ENCODE measurements at places on chromosomes 12 and 14. TPM values are rescaled to one million over a fixed set of nuclear protein-coding genes. Genes with fewer than 3 reads are reported as not detected.

- DNase-seq = no peak
Measured at GRCh38 chr14:53356361-53357150, 203.4 kb upstream of the DDHD1 start.

FOXJ2 gene
- total RNA-seq = 23.4 TPM

DNA sequence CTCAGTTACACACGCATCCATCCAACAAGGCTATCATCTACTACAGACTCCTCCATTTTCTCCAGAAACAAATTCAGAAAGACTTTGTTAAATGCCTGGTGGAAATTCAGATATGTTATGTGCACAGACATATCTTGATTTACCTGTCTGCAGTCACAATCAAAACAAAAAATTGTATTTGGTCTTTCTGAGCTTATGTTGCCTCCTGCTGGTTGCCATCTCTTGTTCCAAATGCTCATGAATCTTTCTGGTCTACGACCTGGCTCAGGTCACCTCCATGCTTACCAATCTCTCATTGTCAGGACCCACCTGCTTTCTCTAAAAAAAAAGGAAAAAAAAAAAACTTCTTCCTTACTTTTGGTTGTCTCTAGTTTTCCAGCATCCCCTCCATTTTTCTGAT, 169.2 kb upstream of the PLXNC1 start:
- DNase-seq = no peak

EIF2S3B gene
- total RNA-seq = 0.62 TPM

GRCh38 chr12:64825143-64826021, 935 bp downstream of the TBC1D30 start:
- no peak for DNase-seq

GRCh38 chr14:88468406-88468805, 82.9 kb downstream of the SPATA7 start:
- DNase-seq = no peak

DNA sequence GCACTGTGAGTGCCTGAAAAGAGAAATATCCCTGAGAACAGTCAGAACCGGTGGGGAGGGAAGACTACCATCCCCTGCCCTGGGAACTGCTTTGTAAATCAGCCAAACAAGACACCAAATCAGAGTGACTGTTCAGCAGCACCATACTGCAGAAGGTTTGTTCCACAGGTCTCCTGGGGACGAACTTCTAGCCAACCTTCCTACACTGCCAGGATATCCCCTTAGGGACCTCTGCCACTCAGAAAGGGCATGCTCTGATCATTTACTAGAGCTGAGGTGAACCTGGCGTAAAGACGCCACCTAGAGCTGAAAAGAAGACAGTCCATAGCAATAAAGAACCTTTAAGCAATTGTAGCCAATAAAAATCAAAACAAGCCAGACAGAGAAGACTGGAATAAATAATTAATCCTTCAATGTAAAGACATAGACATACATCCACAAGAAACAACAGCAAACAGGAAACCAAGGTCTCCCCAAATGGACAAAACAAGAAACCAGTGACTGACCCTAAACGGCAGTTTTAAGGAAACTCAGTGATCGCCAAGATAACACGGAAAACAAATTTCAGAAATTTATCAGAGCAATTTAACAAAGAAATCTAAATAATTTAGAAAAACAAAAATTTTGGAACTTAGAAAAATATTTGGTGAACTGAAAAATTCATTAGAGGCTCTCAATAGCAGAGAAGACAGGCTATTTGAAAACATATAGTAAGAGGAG, 228.1 kb upstream of the AMIGO2 start:
- DNase-seq = no peak

DNA sequence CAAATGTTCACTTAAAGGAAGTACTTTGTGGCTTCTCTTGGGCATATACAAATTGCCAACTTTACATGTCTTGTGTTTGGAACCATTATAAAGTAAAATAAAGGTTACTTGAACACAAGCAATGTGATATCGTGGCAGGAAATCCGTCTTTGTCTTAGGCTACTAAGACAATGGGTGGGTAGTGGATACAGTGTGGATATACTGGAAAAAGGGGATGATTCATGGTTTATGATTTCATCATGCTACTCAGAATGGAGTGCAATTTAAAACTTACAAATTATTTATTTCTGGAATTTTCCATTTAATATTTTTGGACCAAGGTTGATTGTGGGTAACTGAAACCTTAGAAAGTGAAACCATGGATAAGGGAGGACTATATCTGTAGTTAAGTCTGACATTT, 48.4 kb downstream of the MYRFL start:
- no peak for DNase-seq

- no peak for DNase-seq
Measured at GRCh38 chr12:103903993-103904392, 26.2 kb upstream of the HSP90B1 start.

GRCh38 chr12:103677341-103677740, 90.3 kb downstream of the STAB2 start:
- no peak for DNase-seq

DNA sequence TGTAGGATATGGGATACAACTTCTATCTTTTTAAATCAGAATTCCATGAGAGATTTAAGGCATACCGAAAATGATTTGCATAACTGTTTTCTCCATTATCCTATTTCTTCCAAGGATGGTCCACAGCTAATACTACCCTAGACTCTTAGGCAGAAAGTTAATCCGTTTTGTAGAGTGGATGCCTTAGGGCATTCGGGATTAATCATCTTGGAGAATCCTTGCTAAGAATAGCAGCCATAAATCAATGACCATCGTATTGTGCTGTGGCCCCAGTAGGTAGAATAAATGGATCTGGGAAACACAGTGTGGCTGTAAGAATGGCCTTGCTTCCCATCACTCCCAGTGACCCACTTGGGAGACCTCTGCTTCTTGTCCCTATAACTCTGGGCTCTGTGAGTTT, 99.6 kb downstream of the SSPN start:
- no peak for DNase-seq

DNA sequence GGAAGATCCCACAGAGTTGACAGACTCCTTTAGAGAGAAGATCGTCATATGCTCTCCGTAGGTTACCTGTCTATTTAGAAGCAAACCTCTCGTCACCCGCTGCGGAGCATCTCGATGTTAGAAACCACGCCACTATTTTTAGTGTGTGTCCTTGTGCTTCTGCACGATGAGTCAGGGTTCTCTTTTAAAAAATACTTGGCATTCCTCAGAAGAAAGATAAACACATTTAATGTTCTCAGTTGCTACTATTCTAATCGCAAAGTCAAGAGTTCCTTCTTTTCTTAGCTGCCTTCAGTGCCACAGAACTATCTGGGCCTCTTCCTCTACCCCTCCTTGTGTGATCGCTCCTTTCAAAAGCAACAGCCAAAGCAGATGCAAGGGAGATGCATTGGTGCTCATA, 192.4 kb downstream of the PELI2 start:
- DNase-seq = no peak

GRCh38 chr14:63204407-63205043, at the start of gene RHOJ:
Gene RHOJ, plus strand, starts transcription at chr14:63204443. Its CDS starts 427 bp downstream, at chr14:63204870.
- DNase-seq = peak; percentile 73

CLMN gene
- total RNA-seq = 7.6 TPM

RAD51AP1 gene
- total RNA-seq = 1.5 TPM

TMEM119 gene
- total RNA-seq = 1.3 TPM

DNA sequence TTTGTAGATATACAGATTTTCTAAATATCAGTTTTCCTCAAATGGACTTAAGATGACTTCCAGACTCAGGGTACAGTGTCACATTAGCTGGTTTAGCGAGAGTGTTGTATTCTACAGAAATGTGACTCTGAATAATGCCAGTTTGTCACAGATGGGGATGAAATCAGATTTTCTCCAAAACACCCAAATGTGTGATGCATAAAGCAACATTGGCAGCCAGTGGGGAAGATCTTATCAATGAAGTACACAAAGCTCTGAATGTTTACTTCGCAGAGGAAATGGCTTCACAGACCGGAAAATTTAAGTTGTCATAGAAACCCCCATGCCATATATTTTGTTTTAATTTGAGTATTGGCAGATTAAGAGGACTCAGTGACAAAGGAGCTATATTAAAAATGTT, 29.9 kb downstream of the ANO4 start:
- DNase-seq = no peak

DNA sequence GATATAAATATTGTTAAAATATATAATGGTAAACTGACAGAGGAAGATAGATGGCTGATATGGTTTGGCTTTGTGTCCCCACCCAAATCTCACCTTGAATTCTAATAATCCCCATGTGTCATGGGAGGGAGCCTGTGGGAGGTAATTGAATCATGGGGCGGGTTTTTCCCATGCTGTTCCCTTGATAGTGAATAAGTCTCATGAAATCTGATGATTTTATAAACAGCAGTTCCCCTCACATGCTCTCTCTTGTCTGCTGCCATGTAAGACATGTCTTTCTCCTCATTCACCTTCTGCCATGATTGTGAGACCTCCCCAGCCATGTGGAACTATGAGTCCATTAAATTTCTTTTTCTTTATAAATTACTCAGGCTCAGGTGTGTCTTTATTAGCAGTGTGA, 46.3 kb downstream of the PTCSC3 start:
- no peak for DNase-seq

DNA sequence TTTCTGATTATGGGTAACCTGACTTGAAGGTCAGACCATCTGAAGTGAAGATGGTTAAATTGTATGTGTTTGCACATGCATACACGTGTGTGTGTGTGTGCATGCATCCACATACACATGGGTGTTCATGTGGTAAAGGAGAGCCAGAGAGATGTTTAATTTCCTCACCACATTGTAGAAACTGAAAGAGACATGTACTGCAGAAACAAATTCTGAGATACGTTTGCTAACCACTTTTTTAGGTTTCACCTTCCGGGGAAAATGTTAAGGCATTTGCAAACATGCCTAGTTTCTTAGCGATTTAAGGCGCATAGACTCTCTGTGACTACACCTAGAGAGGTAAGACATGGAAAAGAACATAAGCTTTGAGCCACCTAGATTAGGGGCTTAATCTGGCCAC, 362.9 kb downstream of the RAD51B start:
- no peak for DNase-seq

DNA sequence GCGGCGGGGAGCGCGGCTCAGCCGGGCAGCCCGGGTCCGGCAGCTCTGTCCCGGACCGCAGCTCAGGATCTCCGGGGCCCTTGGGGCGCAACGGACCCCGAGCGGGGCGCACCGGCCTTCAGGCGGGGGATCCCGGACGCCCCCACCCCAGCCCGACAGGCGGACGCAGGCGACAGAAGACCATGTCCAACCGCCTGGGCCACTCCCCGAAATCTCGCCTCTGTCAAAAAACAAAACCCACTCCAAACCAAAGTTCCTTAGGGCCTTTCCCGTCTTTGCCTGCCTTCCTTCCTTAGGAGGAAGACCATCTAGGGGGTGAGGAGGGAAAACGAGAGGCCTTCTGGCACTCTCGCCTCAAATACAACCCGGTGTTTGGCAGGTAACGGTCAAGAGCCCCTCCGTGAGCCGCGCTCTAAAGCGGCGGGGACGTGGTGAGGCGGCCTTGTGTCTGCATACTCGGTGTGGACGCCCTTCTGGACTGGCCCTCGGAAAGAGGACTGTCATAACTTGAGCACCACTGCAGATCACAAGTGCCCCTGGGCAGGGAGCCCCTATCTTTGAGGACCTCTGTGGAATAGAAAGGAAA, 604 bp downstream of the HCFC2 start:
- peak; percentile 69 for DNase-seq

GRCh38 chr12:107379852-107380567, 286.7 kb upstream of the CRY1 start:
- DNase-seq = no peak

GRCh38 chr12:129193263-129193871, 340.1 kb downstream of the GLT1D1 start:
- no peak for DNase-seq

GRCh38 chr14:61520576-61520975, 174.7 kb upstream of the HIF1A start:
- no peak for DNase-seq

All from Right ventricle myocardium inferior (tissue), 1 donor.